ENCODE measurements at places on chromosomes 5 and 9.

DNA sequence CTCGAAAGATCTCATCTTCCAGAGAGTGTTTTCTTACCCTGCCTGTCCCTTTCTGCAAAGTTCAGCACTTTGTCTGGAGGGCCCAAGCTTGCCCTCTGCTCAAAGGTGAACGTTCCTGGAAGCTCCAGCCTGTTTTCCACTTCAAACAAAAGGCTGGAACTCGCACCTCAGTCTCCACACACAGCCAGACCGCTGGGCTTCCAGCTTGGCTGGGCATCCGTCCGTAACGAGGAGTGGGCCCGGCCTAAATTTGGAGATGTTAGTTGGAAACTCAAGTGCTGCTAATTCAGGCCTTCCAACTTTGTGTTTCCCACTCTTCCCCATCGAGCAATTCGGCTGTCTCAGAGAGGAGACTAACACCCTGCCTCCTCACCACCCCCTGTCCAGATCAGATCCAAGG is 35.1 kb downstream of the FGF18 start:
- no peak for DNase-seq

DNA sequence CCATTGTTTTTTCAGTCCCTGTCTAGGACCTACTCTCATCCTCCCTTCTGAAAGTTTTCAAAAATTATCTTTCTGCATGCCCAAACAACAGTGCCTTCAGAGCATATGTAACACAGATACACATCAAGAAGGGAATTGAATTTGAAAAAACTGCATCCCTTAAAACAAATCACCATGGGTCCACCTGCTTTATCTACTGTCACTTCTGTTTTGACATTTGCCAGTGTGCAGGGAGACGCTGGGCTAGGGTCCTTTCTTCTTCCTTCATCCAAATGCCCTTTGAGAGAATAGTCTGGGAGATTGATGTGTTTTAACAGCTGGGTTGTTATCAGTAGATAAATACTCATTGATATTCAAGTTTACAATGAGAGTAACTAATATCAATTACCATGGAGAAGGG is 1630.1 kb downstream of the MAT2B start:
- DNase-seq = no peak

DNA sequence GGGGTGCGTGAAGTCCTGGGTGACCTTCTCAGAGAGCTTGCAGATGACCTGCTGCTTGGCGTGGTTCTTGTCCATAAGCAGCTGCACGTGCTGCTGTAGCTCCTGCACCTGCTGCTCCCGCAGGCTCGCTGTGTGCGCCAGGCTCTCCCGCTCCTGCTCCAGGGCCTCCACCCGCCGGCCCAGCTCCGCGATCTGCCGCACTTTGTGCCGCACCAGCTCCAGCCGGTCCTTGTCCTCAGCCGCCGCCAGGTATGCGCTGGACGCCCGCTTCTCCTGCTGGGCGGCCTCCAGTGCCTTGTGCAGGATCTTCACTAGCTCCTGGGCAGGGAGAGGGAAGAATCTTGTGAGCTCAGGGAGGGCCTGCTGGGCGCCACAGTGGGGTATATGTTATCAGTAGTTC is 28.5 kb upstream of the CORO2A start:
- no peak for DNase-seq

GRCh38 chr9:123129423-123129822 is 96.0 kb downstream of the GPR21 start:
- DNase-seq = no peak

GRCh38 chr9:130896233-130897014 is at the start of gene QRFP:
TSS of gene QRFP (minus strand) at chr9:130896812. CDS start at chr9:130893838, 2,974 bp downstream.
- DNase-seq = peak; percentile 62

GRCh38 chr9:18319918-18320445 is 154.0 kb upstream of the ADAMTSL1 start:
- DNase-seq = no peak

DNA sequence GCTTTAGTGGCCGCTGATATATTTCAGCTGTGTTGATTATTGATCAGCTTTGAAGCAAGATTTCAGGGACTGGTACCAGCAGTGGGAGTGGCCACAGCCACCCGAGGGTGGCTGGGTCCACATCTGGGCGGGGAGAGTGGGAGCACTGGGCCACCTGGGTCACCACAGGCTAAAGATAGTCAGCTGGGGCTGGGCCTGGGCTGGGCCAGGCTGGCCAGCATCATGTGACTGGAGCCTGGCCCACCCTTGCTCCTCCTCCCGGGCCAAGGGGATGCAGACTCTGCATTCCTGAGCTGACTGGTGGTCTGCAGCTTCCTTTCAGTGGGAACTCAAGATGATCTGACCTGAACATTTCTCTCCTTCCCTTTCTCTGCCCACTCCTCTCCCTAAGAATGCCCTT is 27.1 kb downstream of the LARP1 start:
- no peak for DNase-seq

DNA sequence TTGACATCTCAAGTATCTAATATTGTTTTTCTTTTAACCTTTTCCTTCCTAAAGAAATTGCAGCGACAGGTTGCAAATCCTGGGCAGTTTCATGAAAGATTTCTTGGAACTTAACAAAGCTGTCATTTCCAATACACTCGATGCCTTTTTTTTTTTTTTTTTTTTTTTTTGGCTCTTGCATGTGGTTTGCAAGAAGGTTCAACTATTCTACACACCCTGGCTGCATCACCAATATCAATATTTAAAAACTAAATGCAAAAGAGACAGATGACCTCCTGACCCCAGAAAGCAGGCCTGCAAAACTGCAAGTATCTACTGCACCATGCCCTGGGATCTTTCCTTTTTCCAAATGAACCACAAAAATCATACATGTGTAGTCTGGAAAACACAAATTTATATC is 4.4 kb upstream of the NFIB start:
- no peak for DNase-seq

GRCh38 chr9:15722888-15723287 is 170.0 kb downstream of the CCDC171 start:
- DNase-seq = no peak

- DNase-seq = no peak
Observed at GRCh38 chr9:125679597-125680189, 27.3 kb downstream of the MAPKAP1 start.

DNA sequence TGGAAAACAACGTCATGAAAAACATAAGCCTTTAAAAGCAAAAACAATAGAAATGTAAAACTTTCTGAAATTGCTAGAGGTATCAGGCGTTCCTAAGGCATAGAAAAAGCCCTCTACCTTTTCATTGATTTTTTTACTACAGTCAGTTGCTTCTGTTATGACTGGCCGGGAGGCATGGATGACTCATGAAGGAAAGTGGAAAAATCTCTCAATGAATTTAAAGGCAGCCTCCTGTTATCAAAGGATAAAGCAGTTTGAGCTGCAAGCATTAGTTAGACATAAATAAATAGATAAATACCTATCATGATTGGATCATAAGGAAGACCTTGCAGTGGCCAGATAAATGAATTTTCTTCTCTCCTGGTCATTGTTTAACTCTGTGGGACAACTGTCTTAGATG is 281.6 kb downstream of the MAST4 start:
- no peak for DNase-seq

GRCh38 chr5:146047396-146047795 is 58.0 kb downstream of the PLAC8L1 start:
- peak; percentile 42 for DNase-seq

DNA sequence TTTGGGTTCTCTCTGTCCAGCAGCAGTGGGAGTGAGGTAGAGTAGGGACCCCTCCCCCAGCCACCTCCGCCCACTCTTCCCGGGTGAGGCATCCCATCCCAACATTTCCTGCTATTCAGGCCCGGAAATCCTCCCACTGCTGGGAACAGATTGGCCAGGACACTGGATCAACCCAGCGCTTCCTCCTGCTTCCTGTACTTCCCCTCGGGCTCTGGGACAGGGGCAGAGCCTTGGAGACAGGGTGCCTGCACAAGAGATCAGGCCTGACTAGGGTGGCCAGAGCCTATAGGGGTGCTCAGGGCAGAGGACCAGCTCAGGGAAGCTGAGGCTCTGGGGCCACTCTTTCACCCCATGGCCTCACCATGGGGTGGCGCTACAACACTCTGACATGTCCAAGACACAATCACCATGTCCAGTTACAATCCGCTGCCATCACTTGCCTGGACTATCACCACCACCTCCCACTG is 14.5 kb downstream of the SH2D3C start:
- DNase-seq = no peak

- DNase-seq = no peak
Observed at GRCh38 chr9:36560771-36561170, 11.9 kb upstream of the MELK start.

- DNase-seq = peak; percentile 76
Observed at GRCh38 chr9:91775011-91775707, 174.9 kb downstream of the ROR2 start.

DNA sequence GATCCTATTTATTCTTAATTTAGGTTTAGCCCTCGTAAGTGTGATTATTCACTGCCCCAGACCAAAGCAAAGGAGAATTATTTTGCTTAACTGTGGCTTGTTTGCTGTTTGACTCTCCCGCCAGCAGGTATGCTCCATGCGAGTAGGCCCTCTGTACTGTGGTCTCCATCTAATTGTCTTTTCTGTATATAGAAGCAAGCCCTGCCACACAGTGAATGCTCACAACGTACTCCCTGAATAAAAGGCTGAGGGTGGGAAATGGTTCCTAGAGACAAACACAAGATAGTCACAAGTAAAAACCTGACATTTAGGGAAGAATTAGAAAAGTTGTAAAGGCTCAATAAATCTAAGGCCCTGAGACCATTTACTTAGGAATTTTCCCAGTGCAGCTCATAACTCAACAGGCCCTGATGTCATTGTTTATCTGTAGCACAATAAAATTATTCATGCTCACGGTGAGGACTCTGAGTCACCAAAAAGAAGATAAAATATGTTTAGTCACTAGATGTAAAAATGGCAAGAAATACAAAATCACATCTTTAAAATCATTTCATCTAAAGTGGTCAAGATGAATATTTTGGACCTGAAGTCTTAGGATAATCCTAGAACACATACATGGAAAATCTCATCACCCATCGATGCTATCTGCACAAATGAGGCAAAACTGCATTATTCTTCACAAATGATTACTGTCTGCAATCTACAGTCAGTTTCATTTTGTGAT is 473.2 kb downstream of the ENC1 start:
- DNase-seq = no peak

GRCh38 chr5:45385321-45386058 is 310.7 kb downstream of the HCN1 start:
- DNase-seq = no peak

GRCh38 chr5:4772591-4772990 is 367.5 kb upstream of the ADAMTS16 start:
- DNase-seq = no peak

- peak; percentile 84 for DNase-seq
Observed at GRCh38 chr5:141040093-141040770, 10.9 kb upstream of the PCDHB1 start.

- no peak for DNase-seq
Observed at GRCh38 chr9:96771124-96771523, 6.8 kb downstream of the ZNF510 start.

GRCh38 chr9:5438301-5439162 is 807 bp upstream of the PLGRKT start:
- DNase-seq = peak; percentile 19

DNA sequence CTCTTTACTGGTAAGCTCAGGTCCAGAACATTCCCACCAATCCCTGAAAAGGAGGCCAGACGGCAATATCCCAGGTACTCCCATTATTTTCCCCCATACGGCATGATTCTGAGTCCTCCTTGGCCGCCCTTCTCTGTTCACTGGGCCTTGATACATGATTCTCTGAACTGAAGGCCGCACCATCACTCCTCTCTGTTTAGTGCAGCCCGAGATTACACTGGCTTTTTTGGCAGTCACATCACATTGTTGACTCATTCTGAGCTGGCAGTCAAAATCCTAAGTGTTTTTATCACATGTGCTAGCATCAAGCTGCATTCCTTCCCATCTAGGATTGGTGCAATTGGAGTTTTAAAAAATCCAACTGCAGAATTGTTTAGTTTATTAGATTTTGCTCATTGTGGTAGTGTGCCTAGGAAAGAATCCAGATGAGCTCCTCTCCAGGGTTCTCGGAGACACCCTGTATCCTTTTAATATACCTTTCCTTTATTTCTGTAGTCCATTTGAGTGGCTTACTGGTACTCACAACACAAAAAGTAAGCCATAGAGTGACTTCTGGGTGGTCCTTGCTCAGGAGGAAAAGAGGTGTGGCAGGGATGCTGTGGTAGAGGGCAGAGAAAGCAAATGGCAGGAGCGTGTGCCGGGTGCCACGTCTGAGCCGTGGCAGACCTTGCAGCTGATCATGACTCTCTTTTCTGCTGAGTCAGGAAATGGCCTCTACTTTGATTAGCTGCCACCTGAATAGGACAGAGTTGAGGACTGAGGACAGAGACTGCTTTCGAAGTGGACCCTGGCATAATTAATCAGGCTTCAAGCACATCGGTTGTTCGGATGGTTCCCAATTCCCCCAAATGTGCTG is 121.1 kb upstream of the IL12B start:
- DNase-seq = no peak

- no peak for DNase-seq
Observed at GRCh38 chr5:111394586-111394985, 117.7 kb downstream of the STARD4 start.

DNA sequence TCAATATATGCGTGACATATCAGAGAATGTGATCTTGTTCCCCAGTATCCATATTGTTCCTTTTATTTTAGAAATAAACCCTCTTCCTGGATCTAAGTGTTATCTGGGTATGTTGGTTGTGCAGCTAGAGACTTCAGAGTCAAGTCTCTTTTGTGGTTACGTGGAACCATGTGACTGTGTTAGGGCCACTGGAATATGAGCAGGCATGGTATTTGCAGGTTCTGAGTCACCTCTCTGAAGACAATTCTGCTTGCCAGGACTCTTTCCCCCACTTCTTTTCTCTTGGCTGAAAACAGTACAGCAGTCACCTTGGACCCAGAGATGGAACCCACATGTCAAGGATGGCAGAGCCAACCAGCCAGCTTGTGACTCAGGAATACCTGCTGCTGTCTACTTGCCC is 59.7 kb downstream of the ATP10B start:
- DNase-seq = no peak

- DNase-seq = no peak
Observed at GRCh38 chr9:7676609-7677156, 122.9 kb downstream of the DMAC1 start.

DNA sequence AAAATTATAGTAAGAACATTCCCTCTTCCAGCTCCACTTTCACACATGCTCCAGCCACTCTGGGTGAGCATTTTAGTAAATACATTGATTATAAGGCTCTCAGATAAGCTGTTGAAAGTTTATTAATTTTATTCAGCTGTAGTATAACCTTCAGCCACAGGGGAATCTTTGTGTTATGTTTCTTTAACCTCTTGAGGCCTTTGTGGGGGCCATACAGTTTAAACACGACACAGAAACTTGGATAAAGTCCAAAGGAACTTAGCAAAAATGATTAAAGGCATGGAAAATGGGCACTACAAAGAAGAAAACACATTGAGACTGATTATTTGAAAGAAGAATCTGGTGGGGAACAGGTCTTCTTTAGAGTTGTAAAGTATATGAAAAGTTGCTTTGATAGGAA is 70.2 kb downstream of the AOPEP start:
- DNase-seq = no peak

GRCh38 chr5:6768590-6769230 is 55.5 kb downstream of the TENT4A start:
- no peak for DNase-seq

GRCh38 chr5:134175921-134176510 is 734 bp downstream of the SKP1 start:
- no peak for DNase-seq

GRCh38 chr9:127109212-127109711 is 13.2 kb downstream of the ANGPTL2 start:
- DNase-seq = no peak

GRCh38 chr5:8829323-8830029 is 716.4 kb downstream of the SEMA5A start:
- no peak for DNase-seq

GRCh38 chr5:178642351-178642909 is 15.6 kb upstream of the CLK4 start:
- DNase-seq = no peak

All from D341Med (cell line).